Panc1 (cell line): ENCODE measurements at places on chromosomes 5 and 9.

DNA sequence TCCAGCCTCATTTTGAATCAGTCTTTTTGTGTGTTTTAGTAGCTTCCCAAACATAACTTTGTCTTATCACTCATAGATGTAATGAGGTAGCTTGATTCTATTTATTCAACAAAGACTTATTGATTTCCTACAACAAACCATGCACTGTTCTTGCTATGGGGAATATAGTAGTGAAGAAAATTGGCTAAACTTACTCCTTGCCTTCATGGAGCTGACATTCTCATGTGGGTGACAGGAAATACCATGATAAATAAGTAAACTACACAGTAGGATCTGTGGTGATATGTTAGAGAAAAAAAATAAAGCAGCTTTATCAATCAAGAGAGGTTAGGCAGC, 255.7 kb upstream of the TNC start:
- no peak for DNase-seq

DNA sequence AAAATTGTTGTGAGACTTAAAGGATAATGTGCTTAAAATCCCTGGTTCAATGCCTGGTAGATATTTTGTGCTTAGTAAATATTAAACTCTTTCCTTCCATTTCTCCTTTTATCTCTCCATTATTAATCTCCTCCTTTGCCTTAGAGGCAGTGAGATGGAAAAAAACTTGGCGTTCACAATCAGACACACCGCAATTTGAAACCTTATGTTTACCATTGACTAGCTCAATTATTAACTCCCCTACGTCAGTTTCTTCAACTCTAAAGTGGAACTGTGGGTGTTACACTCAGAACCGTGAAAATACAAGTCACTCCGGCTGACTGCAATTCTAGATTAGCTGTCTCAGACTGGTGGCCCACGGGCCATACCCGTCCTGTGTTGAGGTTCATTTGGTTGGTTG, 327.2 kb downstream of the DEPDC1B start:
- no peak for DNase-seq

DNA sequence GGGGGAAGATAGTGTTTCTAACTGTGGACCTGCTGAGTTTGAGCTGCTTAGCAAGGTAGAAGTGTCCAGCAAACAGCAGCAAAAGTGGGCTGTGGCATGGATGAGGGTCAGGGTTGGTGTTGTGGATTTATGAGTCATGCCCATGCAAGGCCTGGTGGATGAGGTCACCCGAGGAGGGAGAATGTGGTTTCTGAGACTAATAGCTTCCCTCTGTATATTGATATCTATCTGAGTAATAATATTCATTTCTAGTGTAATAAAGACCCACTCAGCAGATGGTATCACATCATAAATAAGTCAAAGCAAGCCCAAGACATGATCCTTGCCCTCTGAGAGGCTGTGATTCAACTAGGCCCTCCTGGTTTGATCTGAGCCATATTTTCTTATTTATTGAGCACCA, 597.8 kb upstream of the CLINT1 start:
- no peak for DNase-seq

DNA sequence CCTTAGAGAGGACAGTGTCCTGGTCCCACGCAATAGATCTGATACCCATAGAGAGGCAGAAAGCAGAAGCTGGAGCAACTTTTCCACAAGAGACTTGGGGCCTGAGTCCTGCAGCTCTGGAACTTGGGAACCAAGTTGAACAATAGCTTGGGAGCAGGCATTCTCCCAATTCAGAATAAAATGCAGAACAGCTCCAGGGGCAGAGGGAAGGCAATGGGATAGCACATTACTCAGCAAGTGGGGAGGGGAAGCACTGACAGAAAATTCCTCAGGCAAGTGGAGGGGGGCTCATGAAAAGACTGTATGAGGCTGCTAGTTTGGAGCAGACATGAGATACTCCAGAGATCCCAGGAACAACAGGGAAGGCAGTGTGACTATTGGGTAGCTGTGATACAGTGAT, 513.6 kb downstream of the HINT1 start:
- DNase-seq, result no peak

- no peak for DNase-seq
Observed at GRCh38 chr9:137590123-137590468, 216 bp downstream of the ZMYND19 start.

GRCh38 chr5:107430071-107430625, 240.6 kb downstream of the EFNA5 start:
- DNase-seq, result no peak

- DNase-seq, result no peak
Observed at GRCh38 chr9:129572052-129572425, 48.9 kb downstream of the C9orf50 start.

GRCh38 chr9:108743416-108743815, 112.4 kb downstream of the ACTL7B start:
- DNase-seq, result no peak

DNA sequence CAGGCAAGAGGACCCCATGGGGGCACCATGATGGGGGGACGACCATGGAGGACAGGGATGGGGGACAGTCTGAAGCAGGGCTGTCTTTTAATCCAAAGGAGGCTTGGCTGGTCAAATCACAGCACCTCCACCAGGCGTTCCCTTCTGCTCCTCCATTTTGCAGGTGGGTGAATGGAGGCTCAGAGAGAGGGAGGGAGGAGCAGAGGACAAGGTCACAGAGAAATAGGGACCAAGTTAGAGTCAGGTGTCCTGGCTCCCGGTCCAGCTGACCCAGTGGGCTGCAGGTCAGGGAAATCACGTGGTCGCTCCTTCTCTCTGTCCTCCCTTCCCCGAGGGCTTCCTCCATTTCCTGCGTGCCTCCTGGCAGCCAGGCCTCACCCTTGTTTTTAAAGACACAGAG, 156.4 kb upstream of the SMIM23 start:
- no peak for DNase-seq

DNA sequence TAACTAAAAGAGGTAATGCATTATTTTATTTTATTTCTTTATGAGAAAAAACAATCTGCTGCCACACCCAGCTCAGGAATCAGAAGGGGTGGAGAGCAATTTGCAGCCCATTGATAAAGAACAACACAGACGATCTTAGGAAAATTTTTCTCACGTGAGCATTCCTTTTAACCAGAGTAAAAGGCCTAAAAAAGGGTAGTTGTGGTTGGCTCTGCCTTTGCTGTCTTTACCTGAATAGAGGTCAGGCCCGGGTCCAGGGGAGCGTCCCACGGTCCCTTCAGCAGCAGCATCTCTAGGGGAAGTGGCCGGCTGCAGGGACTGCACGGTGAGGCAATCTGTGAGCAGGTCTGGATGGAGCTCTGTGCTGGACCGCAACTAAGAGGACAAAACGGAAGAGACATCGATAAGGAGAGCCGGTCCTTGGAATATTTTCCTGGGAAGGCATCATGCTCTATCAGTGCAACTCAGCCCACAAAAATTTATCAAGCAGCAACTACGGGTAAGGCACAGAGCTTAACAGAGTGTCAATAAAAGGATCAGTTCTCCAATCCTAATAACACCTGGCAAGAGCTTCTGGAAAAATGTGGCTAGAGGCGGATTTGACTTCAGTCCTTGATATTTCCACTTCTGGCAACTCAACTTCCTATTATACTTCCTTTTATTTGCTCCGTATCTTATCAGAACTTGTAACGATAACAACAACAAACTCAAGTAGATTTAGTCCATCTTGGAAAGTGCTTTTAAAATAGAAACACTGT, 372.8 kb upstream of the RFX3 start:
- no peak for DNase-seq

DNA sequence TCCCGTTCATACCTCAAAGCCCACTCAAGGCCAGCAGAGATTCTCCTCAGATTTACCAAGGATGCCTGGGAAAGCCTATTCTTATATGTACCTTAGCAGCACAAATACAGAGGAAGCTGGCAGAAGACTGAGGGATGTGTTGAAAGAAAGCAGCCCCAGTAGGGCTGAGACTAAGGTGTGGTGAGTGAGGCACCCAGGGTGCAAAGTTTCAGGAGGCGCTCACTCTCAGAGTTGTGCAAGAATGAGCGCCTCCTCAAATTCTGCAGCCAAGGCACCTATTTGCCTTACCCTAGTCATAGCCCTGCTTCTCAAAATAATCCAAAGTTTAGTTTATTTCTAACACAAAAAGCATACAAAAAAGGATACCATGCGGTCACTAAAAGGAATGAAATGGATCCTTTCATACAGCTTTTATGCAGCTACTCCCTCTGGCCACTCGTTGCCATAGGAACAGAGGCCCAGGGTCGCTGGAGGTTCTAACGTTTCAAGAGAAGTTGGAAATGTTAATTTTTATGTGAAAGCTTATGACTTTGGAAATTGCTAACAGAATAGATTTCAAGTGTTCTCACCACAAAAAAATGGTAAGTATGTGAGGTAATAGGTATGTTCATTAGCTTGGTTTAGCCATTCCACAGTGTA, 79.7 kb upstream of the SMIM23 start:
- no peak for DNase-seq

- DNase-seq, result no peak
Observed at GRCh38 chr5:179123491-179124272, 63.5 kb downstream of the ZNF354C start.

- no peak for DNase-seq
Observed at GRCh38 chr9:97793067-97793466, 60.0 kb upstream of the FOXE1 start.

DNA sequence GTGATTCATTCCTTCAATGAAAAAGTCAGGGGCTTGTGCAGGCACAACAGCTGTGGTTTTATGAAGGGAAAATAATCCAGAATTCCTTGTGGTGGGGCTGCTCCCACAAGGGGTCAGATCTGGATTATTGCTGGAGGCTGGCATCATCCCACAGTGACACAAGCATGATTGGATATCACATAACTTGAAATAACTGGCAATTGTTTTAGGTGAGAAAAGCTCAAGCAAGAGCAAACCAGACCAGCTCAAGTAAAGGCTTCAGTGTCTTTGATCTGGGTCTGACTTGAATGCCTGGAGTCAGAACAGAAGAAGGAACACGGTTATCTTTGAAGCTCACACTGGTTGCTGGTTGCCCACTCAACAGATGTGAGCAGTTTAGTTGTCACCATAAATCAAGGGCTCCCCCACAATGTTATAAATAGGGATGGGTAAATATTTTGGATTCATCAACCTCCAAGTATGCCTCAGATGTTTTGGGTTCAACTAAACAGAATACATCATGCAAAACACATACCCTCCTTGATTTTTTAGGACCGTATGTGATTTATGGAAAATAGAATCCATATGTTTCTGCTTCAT, 3.1 kb upstream of the ZNF474 start:
- DNase-seq, result no peak

GRCh38 chr9:76817489-76817888, 53.3 kb downstream of the PCA3 start:
- DNase-seq, result no peak

GRCh38 chr5:89168766-89169165, 285.8 kb upstream of the MEF2C start:
- DNase-seq, result no peak

GRCh38 chr5:54959673-54960418, 25.5 kb downstream of the ESM1 start:
- DNase-seq, result no peak

DNA sequence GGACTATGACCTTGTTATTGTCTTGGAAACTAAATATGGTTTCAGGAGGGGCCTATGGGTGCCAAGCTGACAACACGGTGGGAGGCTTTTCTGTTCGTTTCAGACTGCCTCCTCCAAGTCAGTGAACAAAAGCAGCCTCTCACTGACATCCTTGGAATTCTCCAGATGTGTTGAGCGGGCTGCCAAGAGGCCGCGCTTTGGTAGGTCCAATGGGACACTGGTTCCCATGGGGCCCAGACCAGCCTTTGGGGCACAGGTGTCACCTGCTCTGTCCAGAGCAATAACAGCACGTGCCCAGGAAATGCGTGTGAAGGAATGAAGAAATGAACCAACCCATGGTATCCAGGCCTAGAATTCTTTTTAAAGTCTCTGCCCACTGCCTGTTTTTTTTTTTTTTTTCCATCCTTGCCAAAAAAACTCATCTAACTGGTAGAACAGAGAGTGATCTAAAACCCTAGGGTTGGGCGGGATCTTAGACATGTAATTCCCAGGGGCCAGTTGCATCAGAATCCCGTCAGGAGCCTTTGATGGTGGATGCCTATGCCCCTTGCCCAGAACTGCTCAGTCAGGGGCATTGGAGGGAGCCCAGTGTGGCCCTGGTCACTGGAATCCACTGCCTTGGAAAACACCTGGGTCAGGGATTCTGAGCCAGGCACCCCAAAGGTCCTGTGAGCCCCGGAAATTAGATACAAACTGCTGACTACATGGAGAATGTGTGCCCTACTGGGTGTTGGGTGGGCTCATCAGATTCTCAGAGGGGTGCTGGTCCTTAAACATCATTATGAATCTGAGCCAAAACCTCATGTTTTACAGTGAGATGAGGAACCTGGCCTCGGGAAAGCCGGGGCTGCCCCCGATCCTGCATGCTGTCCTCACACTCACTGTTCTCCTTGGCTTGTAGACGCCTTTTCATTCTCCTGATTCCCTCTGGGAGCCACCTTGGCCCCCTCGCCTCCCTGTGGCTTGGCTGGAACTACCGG, 60.1 kb downstream of the GTF3C4 start:
- no peak for DNase-seq

DNA sequence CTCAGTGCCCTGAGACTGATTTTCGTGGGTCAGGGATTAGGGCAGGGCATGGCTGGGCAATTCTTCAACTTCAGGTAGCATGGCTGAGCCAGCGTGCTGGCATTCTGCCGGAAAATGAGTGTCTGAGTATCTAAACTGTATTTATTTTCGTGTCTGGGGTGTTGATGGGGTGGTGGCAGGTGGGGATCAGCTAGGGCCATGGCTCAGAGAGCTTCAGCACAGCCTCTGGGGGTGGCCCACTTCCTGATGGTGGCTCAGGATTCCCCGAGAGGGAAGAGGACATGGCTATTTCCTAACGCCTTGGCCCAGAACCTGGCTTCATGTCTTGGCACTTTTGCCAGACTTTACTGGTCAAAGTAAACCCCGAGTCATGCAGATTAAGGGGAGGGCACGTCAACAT, 260.5 kb downstream of the GADD45G start:
- no peak for DNase-seq

GRCh38 chr5:158621391-158621790, 478.3 kb downstream of the EBF1 start:
- DNase-seq, result no peak

DNA sequence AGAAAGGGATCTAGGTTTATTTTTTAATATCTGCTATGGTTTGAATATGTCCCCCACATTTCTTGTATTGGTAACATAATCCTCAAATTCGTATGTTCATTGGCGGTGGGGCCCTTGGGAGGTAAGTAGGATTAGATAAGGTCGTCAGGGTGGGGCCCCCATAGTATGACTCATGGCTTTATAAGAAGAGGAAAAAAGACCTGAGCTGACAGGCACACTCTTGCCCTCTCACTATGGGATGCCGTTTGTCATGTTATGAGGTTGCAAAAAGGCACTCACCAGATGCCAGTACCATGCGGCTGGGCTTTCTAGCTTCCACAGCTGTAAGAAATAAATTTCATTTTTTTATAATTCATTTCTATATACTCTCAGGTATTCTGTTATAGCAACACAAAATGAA, 67.3 kb upstream of the SGCD start:
- DNase-seq, result no peak

GRCh38 chr5:139745132-139745799, 50.3 kb upstream of the PSD2 start:
- no peak for DNase-seq

GRCh38 chr9:78291240-78291925, 5.5 kb upstream of the PSAT1 start:
- no peak for DNase-seq
